Esophagus squamous epithelium (tissue), 5 donors: ENCODE measurements at places on chromosomes 1 and 21. TPM values are rescaled to one million over a fixed set of nuclear protein-coding genes. Genes with fewer than 3 reads are reported as not detected.

The SMIM1 gene
- not detected for total RNA-seq

The GOLT1A gene
- not detected for total RNA-seq

The REN gene
- not detected for total RNA-seq

The GUCA2B gene
- total RNA-seq: not detected

The NUAK2 gene
- total RNA-seq: 15.8 TPM

DNA sequence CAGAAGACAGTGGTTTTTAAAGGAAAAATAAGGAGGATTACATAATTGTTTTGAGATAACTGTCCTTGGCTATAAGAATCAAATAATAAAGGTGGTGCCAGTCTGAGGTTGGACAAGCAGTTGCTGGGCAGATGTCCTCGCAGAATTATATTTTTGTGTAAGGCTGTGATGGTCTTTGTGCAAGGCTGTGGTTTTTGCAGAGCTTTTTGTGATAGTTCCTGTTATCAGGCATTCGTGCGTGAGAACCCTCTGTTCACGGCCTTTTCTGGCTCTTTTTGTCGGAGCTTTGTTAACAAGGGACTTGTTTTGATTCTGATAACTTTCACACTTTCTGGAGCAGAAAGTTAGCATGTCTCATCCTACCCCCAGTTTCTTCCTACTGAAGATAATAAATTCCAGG, 33.4 kb downstream of the SH3BP5L start:
- no peak overlapping the region for H3K27ac ChIP-seq
- H3K36me3 ChIP-seq: no peaks in the 10 kb centered on the region
- no peak for DNase-seq
- H3K4me3 ChIP-seq: no peak overlapping the region
- H3K4me1 ChIP-seq: no peaks in the 10 kb centered on the region

- H3K4me3 ChIP-seq: peak overlapping the region; percentile 84
- DNase-seq: no peak
- H3K27me3 ChIP-seq: no peaks in the 10 kb centered on the region
- peaks cover 24% of the 10 kb centered on the region for H3K4me1 ChIP-seq
Observed at GRCh38 chr1:152034324-152034653, 2.5 kb downstream of the S100A11 start.

GRCh38 chr1:184698016-184698415, 56.6 kb downstream of the EDEM3 start:
- no peak overlapping the region for H3K4me3 ChIP-seq
- no peak overlapping the region for H3K27ac ChIP-seq
- peaks cover 12% of the 10 kb centered on the region for H3K36me3 ChIP-seq
- DNase-seq: no peak
- no peaks in the 10 kb centered on the region for H3K27me3 ChIP-seq

DNA sequence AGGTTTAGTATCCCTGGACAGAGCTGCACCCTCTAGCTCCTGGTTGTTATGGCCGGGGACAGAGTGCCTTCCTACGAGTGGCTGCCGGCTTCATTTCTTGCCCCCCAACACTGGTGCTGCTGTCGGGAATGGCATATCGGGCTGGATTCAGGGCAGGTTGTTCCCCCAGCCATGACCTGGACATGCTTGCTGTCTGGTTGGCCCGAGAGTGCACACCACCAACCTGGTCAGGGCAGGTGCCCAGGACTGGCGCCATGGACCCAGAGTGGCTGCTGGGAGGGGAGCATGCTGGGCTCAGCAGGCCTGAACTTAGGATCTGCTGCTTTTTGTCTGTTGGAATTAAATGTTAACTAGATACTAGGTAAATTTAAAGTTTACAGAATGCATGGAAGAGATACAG, 21.8 kb downstream of the H6PD start:
- H3K27ac ChIP-seq: no peak overlapping the region
- peaks cover 21% of the 10 kb centered on the region for H3K4me1 ChIP-seq
- H3K36me3 ChIP-seq: no peaks in the 10 kb centered on the region
- H3K4me3 ChIP-seq: no peak overlapping the region
- no peak for DNase-seq

- H3K36me3 ChIP-seq: no peaks in the 10 kb centered on the region
- DNase-seq: no peak
- H3K27ac ChIP-seq: peak overlapping the region; percentile 90
- no peaks in the 10 kb centered on the region for H3K27me3 ChIP-seq
- no peak overlapping the region for H3K4me3 ChIP-seq
Observed at GRCh38 chr1:203278885-203279406, 26.4 kb upstream of the BTG2 start.

- peak within 1 kb of the TSS; percentile 47 for H3K27ac ChIP-seq
- H3K4me3 ChIP-seq: peak within 1 kb of the TSS; percentile 48
- DNase-seq: no peak
- peaks cover 39% of the 10 kb centered on the region for H3K27me3 ChIP-seq
- H3K36me3 ChIP-seq: no peaks in the 10 kb centered on the region
- H3K4me1 ChIP-seq: peaks cover 10% of the 10 kb centered on the region
Observed at GRCh38 chr1:53061859-53062707, at the start of gene PODN. Gene PODN, plus strand, starts transcription at chr1:53062213. Its CDS starts 7,643 bp downstream, at chr1:53069856.

DNA sequence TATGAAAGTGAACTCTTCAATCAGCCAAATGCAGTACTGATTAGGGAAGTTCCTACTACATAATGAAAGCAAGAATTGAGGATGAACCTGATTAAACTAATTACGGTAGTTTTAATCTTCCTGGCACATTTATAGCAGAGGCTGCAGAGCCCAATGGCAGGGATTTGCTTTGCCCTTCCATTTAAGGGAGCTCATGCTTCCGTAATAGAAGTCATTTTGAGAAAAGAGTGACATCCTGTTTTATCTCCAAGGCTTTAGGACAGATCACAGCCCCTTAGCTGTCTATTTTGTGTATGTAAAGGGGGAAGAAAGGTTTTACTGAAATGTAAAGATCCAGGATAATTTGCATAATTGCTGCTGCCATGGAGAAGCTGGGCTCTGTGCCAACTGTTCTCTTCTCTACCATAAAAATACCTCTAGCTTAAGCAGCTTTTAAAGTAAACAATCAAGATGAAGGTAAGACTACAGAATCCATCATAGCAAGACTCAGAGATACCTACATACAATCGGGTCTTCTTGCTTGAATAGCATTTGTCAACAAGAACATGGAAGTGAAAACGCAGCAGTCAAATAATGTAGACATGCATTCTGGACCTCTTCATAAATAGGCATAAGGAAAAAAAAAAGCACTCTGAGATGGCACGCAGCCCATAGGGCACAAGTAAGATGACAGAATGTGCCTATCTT, 62.5 kb downstream of the ASH1L start:
- peaks cover 9% of the 10 kb centered on the region for H3K36me3 ChIP-seq
- H3K27me3 ChIP-seq: no peaks in the 10 kb centered on the region
- H3K4me3 ChIP-seq: no peak overlapping the region
- DNase-seq: no peak
- H3K4me1 ChIP-seq: peaks cover 6% of the 10 kb centered on the region
- no peak overlapping the region for H3K27ac ChIP-seq

DNA sequence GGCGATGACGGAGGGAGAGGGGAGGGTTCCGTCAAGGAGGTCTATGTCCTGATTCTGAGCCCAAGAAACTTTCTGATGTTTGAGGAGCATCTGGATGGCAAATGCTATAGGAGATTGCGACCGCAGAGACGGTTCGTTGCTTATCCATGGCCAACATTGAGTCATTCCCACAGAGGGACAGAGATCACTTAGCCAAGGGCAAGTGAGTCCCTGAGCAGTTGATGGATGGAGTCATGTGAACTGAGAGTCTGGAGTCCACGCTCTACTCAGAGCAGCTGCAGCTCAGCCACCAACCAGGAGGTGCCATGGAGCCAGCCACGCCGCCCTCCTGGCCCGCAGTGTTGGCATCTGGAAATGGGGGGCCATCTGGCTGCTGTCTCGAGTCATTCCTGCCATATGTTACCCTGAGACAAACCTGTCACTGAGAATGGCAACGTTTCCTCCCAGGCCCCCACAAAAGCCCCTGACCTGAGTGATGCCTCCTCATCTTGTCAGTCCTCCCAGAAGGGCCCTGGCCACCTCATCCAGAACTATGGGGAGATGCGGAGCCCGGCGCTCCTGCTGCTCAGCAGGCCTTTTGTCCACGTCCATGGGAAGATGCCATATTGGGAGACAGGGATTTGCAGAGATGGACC, 58.6 kb downstream of the ATP5PO start:
- H3K4me3 ChIP-seq: no peak overlapping the region
- no peak for DNase-seq
- no peaks in the 10 kb centered on the region for H3K27me3 ChIP-seq
- no peaks in the 10 kb centered on the region for H3K36me3 ChIP-seq
- no peak overlapping the region for H3K27ac ChIP-seq
- peaks cover 12% of the 10 kb centered on the region for H3K4me1 ChIP-seq

- no peaks in the 10 kb centered on the region for H3K27me3 ChIP-seq
- no peak for DNase-seq
- H3K27ac ChIP-seq: no peak overlapping the region
- H3K36me3 ChIP-seq: no peaks in the 10 kb centered on the region
Observed at GRCh38 chr1:179807691-179808485, 64.8 kb downstream of the FAM163A start.

GRCh38 chr1:201536558-201536957, 2.4 kb upstream of the NAV1 start:
- no peak for DNase-seq
- peaks cover 51% of the 10 kb centered on the region for H3K27me3 ChIP-seq
- H3K36me3 ChIP-seq: no peaks in the 10 kb centered on the region
- H3K4me3 ChIP-seq: no peak overlapping the region

- DNase-seq: no peak
- H3K4me3 ChIP-seq: no peak overlapping the region
- no peaks in the 10 kb centered on the region for H3K36me3 ChIP-seq
- H3K27ac ChIP-seq: no peak overlapping the region
Observed at GRCh38 chr1:241423541-241424479, 66.8 kb upstream of the RGS7 start.
